ENCODE measurements at places on chromosomes 4 and X.

- DNase-seq = no peak
Measured at GRCh38 chr4:13289391-13289790, 194.7 kb downstream of the RAB28 start.

- DNase-seq = no peak
Measured at GRCh38 chrX:5640071-5640470, 588.6 kb downstream of the NLGN4X start.

- DNase-seq = no peak
Measured at GRCh38 chr4:61397174-61397573, 197.0 kb downstream of the ADGRL3 start.

DNA sequence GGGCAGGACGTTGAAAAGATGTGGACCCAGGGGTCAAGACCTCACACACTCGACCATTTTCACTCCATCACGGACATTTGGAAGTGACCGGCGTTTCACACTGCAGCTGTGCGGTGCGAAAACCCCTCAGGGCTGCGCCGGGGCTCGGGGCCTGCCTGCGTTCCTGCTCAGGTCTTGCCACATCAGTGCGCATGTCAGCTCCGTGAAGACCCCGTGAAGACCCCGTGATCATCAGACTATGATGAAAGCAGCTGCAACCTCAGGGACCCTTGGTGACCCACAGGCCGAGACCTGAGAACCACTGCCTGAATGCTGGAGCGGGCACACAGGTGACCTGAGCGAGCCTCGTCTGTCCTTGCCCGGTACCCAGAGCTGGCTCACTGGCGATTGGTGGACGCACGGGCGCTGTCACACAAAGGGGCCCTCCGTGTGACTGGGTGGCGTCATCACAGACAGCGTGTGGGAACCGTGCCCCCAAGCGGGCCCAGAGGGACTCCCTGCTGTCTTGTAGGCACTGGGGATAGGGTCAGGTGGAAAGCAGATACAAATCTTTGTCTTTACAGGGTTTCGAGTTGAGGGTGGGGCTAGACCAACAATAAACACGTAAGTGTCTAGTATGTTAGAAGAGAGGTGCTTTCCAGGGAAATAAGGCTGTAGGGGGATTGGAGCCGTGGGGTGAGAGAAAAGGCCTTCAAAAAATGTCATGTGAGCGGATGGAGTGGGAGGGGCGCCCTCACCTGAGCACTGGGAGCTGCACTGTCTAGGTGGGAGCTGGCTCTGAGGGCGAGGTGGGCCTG is 12.7 kb downstream of the MSANTD1 start:
- DNase-seq = no peak

DNA sequence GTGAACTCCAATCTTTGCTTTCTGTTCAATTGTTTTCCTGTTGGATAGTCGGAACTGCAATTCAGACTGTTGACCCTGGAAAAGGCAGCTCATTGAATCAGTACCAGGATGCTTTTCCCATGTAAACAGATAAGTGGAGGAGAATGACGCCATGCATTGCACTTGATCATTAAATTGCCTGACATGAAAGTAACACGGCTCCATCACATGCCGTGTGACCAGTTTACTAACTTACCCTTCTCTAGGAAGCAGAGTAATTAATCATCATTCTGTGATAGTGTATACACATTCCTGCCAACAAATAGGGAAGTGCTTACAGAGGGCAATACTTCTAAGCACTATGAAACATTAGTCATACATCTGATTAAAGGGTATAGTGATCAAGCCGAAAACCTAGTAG is 101.4 kb downstream of the PPARGC1A start:
- no peak for DNase-seq

DNA sequence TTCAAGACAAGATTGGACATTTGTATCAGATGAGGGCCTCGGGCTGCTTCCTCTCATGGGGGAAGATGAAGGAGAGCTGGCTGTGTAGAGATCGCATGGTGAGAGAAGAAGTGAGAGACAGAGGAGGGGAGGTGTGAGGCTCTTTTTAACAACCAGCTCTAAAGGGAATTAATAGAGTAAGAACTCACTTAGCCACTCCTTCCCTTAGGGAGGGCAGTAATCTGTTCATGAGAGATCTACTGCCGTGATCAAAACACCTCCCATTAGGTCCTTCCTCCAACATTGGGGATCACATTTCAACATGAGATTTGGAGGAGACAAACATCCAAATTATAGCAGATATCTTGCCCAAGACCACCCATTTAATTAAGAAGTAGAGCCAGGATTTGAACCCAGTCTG is 97.0 kb downstream of the ARX start:
- DNase-seq = no peak

DNA sequence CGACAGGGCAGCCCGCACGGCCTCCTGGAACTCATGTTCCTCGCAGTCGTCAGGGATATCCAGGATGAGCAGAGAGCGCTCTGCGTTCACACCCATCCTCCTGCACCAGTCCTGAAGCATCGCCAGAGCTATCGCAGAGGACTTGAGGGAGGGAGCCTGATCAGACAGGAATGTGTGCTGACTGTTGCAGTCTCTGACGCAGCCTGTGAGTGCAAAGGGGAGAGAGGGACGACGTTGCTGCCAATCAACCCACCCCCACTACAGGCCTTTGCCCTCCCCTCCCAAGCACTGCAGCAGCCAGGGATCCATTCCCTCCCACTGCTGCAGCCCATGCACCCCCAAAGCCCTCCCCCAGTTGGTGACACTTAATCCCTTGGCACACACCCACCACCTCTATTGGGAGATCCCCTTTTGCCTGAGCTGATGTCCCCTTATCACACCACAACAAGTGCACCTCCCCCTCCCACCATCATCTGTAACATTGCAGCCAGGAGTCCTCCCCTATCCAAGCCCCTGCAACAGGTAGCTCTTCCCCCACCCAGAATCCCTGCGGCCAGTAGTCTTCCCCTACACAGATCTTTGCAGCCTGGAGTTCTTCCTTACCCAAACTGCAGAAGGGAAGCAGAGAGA is 897 bp downstream of the PNMA6F start:
- no peak for DNase-seq

GRCh38 chrX:112577146-112577545 is 102.6 kb downstream of the LHFPL1 start:
- no peak for DNase-seq

- no peak for DNase-seq
Measured at GRCh38 chrX:122703762-122704161, 480.3 kb upstream of the GRIA3 start.

- DNase-seq = no peak
Measured at GRCh38 chr4:186704057-186704456, 19.6 kb downstream of the FAT1 start.

DNA sequence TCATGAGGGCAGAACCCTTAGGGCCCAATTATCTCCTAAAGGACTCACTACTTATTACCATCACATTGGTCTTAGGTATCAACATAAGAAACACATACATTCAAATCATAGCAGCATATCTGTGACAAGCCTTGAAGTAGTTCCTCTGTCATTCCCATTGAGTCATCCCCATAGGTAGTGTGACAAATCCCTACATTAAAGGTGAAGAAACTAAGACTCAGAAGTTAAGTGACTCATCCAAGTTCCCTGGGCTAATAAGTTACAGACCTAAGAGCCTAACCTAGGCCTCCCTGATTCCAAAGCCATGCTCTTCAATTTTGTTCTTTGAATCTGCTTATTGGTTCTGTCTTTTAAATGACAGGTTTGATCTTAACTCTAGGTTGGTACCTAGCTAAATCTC is 58.2 kb downstream of the CD38 start:
- no peak for DNase-seq

- DNase-seq = peak; percentile 48
Measured at GRCh38 chr4:112118742-112119352, 26.4 kb upstream of the FAM241A start.

GRCh38 chrX:108036298-108036973 is 8.4 kb upstream of the VSIG1 start:
- no peak for DNase-seq

GRCh38 chr4:184289179-184289535 is 71.5 kb upstream of the ENPP6 start:
- DNase-seq = no peak

DNA sequence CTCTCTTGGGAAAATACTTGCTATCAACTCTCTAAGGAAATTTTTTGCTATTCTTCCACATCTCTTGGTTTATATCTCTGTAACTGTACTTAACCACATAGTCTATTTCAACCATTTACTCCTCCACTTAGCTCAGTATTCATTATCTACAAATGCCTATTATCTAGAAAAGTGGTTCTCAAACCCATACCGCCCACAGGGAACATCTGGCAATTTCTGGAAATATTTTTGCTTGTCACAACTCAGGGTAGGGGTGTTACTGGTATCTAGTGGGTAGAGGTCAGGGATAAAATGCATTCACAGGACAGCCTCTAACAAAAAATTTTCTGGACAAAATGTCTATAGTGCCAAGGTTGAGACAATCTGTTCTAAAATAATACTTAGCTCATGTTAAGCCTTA is 14.4 kb downstream of the ATRX start:
- DNase-seq = no peak

DNA sequence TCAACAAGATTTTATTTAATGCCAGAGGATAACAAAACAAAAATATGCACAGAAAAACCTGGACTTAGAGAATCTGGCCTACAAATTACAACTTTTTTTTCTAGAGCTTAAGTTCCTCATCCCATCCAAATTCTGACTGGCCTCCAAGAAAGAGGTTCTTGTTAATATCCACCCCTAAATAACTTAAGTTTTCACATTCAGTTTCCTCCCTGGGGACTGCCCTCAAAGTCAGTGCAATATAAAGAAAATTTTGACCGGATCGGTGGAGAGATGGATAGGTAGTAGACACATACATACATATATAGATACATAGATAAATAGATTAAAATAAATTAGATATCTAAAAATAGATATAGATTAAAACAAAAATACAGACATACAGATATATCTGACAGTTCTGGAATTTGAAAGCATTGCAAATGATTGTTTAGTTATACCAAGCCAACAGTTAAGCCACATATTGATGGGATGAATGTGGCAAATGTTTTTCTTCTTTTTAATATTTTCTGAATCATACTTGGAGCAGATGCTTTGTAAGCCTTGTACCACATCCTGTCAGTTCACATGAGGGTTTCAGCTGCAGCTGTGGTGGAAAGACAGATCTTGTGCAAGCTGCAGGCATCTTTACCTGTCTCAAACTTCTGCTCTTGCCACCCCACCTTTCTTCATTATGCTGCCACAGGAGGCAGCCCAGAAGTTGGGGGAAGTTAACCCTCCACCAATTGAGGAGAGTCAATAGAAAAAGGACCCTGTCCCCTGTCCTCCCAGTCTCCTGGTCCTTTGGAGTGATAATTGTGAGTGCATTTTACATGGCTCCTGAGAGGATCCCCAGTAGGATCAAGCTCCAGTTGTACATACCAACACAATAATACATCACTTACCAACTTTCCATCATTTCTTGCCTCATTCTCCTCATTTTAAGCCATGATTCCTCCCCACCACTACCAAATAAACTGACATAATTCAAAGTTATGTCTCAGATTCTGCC is 58.5 kb upstream of the PRDM8 start:
- peak; percentile 20 for DNase-seq

DNA sequence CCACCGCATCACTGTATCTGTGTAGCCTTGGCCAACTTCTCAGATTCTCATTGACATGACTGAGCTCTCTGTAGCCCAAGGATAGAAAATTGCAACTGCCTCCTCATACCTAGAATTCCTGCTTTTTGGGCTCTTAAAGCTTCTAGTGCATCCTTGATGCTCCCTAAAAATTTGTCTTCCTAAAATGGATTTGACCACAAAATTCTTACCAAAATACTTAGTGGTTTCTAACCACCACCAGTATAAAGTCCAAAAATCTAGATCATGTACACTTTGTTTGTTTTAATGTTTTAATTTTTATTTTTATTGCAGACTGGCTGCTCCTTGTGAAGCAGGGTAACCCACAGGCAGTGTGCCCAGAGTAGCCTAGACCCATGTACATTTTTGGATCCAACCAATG is 75.5 kb downstream of the TBC1D9 start:
- no peak for DNase-seq

- no peak for DNase-seq
Measured at GRCh38 chrX:19121466-19121865, 802 bp downstream of the ADGRG2 start.

DNA sequence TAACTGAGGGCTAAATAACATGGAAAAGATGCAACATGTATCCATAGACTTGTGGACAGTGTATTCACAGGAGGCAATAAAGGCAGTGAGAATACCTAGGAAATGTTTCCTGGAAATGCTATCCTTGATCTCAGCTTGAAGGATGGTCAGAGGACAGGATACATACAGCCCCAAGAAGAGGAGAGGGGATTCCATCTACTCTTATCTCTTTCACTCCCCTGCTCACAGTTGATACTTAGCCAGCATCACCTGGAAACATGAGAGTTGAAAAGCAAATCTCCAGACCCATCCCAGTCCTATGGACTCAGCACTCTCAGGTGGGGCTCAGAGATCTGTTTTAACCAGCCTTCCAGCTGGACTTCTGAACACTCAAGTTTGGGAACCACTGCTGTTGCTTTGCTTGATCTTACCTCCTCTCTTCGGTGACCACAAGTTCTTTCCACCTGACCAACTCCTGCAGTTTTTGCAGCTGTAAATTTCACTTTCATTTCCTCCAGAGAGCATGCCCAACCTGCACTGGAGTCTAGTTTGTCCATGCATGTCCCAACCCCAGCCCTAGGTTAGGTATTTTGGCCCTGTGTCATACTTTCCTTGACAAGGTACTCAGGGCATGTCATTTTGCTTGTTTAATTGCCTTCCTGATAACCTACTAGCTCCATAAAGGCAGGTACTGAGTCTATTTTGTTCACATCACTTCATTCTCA is 10.4 kb downstream of the RELL1 start:
- DNase-seq = peak; percentile 69

DNA sequence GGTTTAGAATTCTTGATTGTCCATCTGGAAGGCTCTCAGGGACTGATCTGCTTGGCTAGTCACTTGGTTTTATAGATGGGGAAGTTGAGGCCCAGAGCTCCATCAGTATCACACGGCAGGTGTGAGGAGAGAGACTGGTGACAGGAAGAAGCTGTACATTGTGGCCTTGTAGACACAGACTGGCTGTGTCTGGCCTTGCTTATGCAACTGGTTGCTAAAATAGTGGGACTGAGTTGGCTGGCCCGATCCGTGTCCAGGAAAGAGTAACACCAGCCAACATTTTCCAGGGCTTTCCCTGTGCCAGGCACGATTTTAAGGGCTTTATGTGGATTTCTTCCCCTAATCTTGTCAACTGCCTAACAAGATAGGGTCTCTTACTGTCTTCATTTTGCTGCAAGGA is 2.8 kb downstream of the TBC1D14 start:
- DNase-seq = no peak
